ENCODE measurements at places on chromosomes 4 and X. TPM values are rescaled to one million over a fixed set of nuclear protein-coding genes. Genes with fewer than 3 reads are reported as not detected.

Gene CLIC2
- 0.12 TPM for total RNA-seq

Gene GLRA3
- total RNA-seq = not detected

Gene RAB39B
- total RNA-seq = 1.2 TPM

Gene TCEAL2
- not detected for total RNA-seq

Gene USP9X
- total RNA-seq = 29.2 TPM

Gene CXCL9
- not detected for total RNA-seq

Measured in A549 treated with CORT108297 at 1 μM for 4 hours (cell line).